Activated T-helper 2 cell treated with anti-CD3 and anti-CD28 coated beads, Interferon-gamma antibody, Interleukin-2, Interleukin-4, amounts not matched to agents 10 μg/mL and 5 μg/mL and 100 μg/mL, durations not matched to agents 14 hours and 24 hours and 36 hours (primary cell): ENCODE measurements at places on chromosomes 7 and 10. TPM values are rescaled to one million over a fixed set of nuclear protein-coding genes. Genes with fewer than 3 reads are reported as not detected.

PAPOLB gene
- total RNA-seq: not detected in 2 replicates

AHR gene
- total RNA-seq: 34.3 and 37.2 TPM in 2 replicates

CCZ1 gene
- 102 and 112 TPM in 2 replicates for total RNA-seq

SH2D4B gene
- 0.05 TPM in 1 of 2 replicates, not detected in the other for total RNA-seq

SPDYE9 gene
- not detected in 2 replicates for total RNA-seq
